Ascending aorta (tissue), 2 donors: ENCODE measurements at places on chromosomes 6 and 20.

- no peak overlapping the region for H3K27ac ChIP-seq
- no peaks in the 10 kb centered on the region for H3K4me1 ChIP-seq
- H3K4me3 ChIP-seq, result no peak overlapping the region
Measured at GRCh38 chr20:63771046-63771707, 31.6 kb downstream of the SLC2A4RG start.

- no peaks in the 10 kb centered on the region for H3K4me1 ChIP-seq
- H3K4me3 ChIP-seq, result no peak overlapping the region
- H3K27me3 ChIP-seq, result no peaks in the 10 kb centered on the region
- H3K27ac ChIP-seq, result no peak overlapping the region
- DNase-seq, result no peak
Measured at GRCh38 chr6:90468080-90468479, 118.8 kb downstream of the MAP3K7 start.

DNA sequence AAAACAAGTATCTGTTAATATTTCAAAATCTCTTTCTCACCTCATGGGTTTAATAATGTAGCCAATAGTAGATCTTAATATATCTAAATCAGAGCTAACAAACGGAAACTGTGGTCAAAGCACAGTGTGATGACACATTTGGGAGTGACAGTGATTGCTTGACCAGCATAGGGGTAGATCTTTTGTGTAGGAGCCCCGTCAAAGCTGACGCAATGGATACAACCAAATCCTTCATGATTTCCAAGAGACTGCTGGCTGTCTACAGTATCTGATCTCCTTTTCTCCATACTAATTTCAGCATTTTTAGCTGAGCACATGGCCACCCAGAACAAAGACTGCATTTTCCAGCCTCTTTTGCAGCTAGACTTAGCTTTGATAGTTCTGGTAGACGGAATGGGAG, 299.3 kb upstream of the ECI2 start:
- no peak for DNase-seq
- no peaks in the 10 kb centered on the region for H3K4me1 ChIP-seq
- no peak overlapping the region for H3K27ac ChIP-seq
- H3K4me3 ChIP-seq, result no peak overlapping the region

- H3K27ac ChIP-seq, result no peak overlapping the region
- no peak overlapping the region for H3K4me3 ChIP-seq
- DNase-seq, result no peak
Measured at GRCh38 chr6:44258325-44258863, 1.1 kb upstream of the SLC35B2 start.

- DNase-seq, result peak; percentile 58
- no peak overlapping the region for H3K27ac ChIP-seq
- no peak overlapping the region for H3K4me3 ChIP-seq
- H3K36me3 ChIP-seq, result no peaks in the 10 kb centered on the region
- no peaks in the 10 kb centered on the region for H3K27me3 ChIP-seq
- no peaks in the 10 kb centered on the region for H3K4me1 ChIP-seq
Measured at GRCh38 chr6:170051229-170052172, 239.4 kb downstream of the DLL1 start.

- H3K4me3 ChIP-seq, result no peak overlapping the region
- no peaks in the 10 kb centered on the region for H3K27me3 ChIP-seq
- H3K4me1 ChIP-seq, result peaks cover 18% of the 10 kb centered on the region
- H3K36me3 ChIP-seq, result no peaks in the 10 kb centered on the region
- no peak overlapping the region for H3K27ac ChIP-seq
- no peak for DNase-seq
Measured at GRCh38 chr20:4919047-4919704, 82.1 kb downstream of the SLC23A2 start.

DNA sequence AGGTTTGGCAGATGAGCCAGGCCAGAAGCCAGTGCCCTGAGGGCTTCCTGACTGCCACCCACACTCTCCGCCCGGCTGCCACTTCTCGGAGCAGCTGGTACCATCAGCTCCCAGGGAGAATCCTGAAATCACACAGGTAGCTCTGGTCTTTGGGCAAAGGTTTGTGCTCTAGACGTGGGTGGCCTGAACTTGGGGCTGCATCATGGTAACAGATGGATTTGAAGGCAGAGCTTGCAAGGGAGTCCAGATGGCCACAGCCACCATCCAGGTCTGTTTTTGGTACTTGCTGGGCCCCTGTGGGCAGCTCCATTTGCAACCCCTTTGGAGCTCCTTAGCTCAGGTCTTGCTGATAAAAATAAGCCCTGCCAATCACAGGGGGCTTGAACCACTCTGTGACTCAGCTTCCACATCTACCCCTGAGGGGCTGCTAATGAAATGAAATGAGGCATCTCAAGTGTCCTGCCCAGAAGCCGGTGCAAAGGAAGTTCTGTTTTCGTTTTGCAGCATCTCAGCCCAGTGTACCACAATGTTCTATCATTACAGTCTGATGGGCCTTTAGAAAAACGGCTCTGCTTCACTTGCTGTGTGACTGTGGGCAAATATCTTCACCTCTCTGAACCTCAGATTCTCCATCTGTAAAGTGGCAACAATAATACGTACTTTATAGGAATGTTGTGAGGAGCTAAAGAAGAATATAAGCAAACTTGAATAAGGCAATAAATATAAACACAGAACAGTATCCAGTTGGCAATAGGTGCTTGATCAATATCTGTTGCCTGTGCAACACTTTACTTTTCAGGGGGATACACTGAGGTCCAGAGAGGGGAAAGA, 25.1 kb upstream of the CDH22 start:
- DNase-seq, result no peak
- H3K4me1 ChIP-seq, result no peaks in the 10 kb centered on the region

DNA sequence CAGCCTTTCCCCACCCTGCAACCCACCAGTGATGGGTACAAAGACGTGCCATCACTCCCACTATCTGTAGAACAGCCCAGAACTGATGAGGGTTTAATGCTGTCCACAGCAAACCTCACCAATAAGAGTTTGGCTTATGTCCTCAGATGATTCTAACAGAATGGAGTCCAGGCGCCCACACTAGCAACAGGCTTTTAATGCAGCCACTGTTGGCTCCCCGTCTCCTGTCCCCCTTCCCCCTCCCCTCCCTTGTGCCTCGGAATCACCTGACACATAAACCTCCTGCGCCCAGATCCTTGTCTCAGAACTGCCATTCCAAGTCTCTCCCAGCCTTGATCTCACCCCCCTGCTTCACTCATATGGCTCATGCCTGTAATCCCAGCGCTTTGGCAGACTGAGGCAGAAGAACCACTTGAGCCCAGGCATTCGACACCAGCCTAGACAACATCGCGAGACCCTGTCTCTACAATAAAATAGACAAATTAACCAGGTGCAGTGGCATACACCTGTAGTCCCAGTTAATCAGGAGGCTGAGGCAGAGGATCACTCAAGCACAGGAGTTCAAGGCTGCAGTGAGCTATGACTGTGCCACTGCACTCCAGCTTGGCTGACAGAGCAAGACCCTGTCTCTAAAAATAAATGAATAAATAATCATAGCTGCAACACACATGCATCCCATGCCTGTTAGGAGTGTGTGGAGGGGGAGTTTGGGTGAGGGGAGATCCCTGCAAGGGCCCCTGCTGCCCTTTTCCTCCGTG, 85.6 kb downstream of the SNX5 start:
- H3K36me3 ChIP-seq, result no peaks in the 10 kb centered on the region
- no peak overlapping the region for H3K27ac ChIP-seq
- H3K27me3 ChIP-seq, result no peaks in the 10 kb centered on the region
- no peak overlapping the region for H3K4me3 ChIP-seq
- no peaks in the 10 kb centered on the region for H3K4me1 ChIP-seq

DNA sequence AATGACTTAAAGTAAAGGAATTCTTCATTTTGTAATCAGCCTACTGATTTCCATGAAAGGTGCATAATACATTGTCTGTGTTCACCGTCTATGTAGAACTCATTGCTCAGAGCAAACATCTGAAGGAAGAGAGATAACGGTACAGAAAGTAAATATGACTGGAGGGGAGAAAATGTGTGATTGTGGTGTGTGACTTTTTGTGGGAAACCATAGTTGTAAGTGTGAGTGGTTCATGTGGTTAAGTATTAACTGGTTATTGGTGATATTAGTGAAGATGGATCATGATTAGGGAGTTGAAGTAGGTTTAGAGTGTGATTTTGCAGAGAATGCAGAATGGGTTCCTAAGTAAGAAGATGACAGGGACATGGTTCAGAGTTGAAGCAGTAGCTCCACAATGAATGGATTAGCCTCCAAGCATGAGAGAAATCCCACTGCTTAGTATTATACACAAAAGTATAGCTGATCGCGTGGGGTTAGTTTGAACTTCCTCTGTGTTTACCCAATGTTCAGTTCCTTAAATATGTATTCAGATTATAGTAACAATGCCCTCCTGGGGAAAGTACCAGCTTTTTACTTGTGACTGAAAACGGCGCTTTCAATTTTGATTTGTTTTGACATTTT, 368.9 kb downstream of the UTRN start:
- no peaks in the 10 kb centered on the region for H3K27me3 ChIP-seq
- H3K4me1 ChIP-seq, result peaks cover 1% of the 10 kb centered on the region
- no peak for DNase-seq
- no peak overlapping the region for H3K27ac ChIP-seq
- no peak overlapping the region for H3K4me3 ChIP-seq

DNA sequence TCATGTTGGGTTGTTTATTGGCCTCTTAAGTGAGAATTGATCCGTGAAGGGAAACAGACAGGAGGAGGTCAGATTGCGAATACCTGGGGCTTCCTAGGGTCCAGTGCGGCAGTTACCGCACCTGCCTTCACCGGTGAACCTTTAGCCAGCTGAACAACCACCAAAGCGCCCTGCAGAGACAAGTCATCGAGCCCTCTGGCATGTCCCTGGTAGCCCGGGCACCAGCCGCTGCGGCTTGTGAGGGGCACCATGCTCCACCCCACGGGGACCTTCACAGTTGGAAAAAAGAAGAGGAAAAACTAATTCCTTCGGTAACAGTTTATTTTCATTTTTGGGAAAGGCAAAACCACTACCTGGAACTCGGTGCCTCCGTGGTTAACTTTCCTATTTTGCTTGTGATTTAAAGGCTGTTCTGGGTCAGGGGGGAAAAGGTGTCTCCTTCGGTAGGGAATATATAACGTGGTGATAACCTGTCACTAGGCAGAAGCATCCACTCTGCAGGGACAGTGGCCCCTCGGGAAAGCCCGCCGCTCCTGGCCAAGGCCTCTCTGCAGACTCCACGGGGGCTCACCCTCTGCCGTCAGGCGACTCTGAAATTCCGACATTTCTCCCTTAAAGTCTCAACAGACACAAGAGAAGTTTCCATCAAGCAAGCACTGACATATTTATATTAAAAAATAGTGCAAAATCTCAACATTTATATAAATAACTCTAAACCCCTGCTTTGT, 30.7 kb upstream of the ZBP1 start:
- H3K36me3 ChIP-seq, result peaks cover 55% of the 10 kb centered on the region
- H3K27me3 ChIP-seq, result no peaks in the 10 kb centered on the region
- no peak overlapping the region for H3K4me3 ChIP-seq
- DNase-seq, result no peak

DNA sequence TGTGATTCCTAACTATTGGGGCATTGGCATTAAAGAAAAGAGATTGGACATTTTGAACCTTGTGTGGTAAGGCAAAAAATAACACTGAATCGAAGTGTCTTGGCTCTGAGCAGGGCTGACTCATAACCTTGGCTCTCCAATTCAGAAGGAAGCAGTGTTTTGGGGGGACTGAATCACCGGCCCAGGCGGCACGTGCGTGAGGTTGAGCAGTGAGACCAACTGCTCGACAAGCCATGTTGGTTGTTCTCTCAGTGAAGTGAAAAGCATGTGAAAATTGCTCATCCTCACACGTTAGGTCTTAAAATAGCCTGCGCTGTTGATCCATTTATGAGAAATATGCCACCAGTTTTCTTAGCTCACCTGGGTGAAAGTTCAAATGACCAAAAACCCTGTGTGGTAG, 137.8 kb upstream of the SPACA1 start:
- no peak for DNase-seq
- H3K36me3 ChIP-seq, result no peaks in the 10 kb centered on the region
- no peak overlapping the region for H3K4me3 ChIP-seq
- no peaks in the 10 kb centered on the region for H3K4me1 ChIP-seq
- H3K27me3 ChIP-seq, result no peaks in the 10 kb centered on the region
- H3K27ac ChIP-seq, result no peak overlapping the region

- DNase-seq, result no peak
- H3K36me3 ChIP-seq, result no peaks in the 10 kb centered on the region
- H3K27me3 ChIP-seq, result no peaks in the 10 kb centered on the region
- no peaks in the 10 kb centered on the region for H3K4me1 ChIP-seq
- H3K4me3 ChIP-seq, result no peak overlapping the region
- no peak overlapping the region for H3K27ac ChIP-seq
Measured at GRCh38 chr6:17018425-17018824, 83.4 kb upstream of the STMND1 start.

DNA sequence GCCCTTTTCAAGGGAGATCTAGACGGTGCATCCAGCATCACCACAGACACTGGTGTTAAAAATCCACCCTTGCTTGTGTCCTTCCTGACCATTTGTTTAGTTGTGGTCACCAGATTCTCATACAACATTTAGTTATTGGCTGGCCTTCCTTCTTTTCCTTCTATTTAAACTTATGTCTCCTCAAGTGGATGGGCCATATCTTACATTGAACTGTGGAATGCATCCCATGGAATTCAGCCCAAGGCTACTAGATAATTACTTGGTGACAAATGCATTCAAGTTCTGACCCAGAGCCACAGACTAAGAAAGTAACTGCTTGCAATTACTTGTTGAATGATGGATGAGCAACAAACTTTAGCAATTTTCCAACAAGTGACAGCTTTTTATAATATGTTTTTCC, 198.9 kb upstream of the SSTR4 start:
- H3K36me3 ChIP-seq, result no peaks in the 10 kb centered on the region
- H3K27ac ChIP-seq, result no peak overlapping the region
- DNase-seq, result no peak
- H3K27me3 ChIP-seq, result no peaks in the 10 kb centered on the region
- H3K4me1 ChIP-seq, result no peaks in the 10 kb centered on the region
- H3K4me3 ChIP-seq, result no peak overlapping the region
